ENCODE measurements at places on chromosomes 4 and X.

DNA sequence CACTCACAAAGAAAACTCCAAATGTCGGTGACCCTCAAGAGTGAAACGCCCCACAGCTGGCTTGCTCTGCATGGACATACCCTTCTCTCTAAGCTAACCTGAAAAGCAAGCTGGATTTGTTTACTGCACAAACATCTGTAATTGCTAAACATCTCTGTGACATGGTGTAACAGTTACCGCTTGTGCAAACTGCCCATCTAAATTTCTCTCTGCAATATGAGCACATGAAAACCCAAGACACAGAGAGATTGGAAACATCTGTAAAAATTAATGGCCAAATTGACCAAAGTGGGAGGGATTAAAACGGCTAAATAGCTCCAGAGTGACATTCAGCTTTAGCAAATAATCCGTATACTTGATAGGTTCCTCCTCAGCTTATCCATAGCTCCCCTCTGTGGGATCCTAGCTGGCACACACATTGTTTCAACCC, 155.0 kb upstream of the MAP3K15 start:
- DNase-seq: no peak

DNA sequence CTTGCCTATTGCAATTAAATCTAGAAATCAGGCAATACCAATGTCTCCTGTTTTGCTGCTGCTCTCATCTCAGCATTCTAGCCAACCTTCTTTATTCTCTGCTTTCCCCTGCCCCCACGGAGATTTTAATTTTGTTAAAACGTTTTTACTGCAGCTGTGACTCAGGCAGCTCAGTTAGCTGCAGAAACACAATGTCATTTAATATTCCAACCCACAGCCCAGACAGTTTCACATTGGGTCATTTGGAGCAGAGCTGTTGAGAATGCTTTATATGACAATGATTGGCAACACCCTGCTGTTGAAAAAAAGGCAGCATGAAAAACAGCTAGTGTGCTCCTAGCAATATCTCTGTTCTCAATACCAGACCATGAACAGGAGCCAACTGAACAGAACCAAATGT, 12.6 kb upstream of the SLC10A4 start:
- no peak for DNase-seq

- DNase-seq: no peak
Measured at GRCh38 chr4:95857761-95858160, 17.9 kb downstream of the PDHA2 start.

DNA sequence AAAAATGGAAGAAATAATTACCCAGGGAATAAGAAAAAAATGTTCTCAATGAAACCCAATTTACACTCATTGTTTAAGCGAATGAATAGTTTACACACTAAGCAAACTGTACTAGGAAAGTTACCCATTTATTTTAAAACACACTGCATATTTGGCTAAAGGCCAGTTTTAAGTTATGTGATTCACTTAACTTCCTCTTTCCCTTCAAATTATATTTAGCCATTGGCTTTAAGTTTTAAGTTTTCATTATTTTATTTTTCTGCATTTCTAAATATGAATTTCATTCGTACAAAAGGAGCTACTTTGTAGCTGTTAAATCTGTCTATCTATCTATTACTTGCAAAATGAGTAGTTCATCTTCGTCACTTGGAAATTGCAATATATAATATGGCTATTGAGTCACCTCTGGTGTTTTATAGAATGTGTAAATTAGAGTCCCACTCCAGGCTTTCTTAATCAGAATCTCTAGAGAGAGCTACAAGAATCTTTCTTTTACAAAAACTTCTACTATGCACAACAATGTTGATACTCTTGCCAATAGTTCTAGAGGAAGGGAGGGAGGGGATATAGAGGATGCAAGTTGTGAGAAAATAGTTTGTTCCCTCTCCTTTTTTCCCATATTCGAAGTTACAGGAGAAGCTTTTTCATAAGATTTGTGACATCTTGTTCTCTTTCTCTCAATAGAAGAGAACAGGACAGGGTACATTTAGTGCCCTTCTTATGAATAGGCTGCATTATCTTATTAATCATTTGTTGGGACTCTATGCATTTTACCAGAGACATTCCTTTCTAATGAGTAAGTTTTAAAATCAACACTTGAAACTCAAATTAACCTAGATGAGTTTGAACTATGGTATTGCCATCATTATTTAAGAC, 41.8 kb downstream of the SULT1B1 start:
- DNase-seq: no peak

DNA sequence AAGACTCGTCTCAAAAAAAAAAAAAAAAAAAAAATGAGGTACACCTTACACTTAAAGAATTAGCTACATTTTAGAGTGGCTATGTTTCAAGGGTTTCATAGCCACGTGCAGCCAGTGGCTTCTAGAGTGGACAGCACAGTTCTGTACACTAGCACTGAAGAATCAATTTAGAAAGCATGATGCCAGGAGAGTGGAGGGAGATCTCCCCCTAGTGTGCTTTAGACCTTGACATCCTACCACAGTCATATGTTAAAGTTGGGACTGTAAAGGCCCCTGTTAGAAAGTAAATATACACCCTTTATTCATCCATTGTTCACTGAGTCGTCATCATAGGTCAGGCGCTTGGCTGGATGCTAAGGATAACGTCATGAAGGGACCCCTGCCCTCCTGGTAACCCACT, 179.4 kb downstream of the QDPR start:
- DNase-seq: no peak

Data from germinal center (tissue), 1 donor.